ENCODE measurements at places on chromosomes 6 and 20. TPM values are rescaled to one million over a fixed set of nuclear protein-coding genes. Genes with fewer than 3 reads are reported as not detected.

OR2H1 gene
- total RNA-seq = not detected

PI16 gene
- total RNA-seq = not detected

TINAG gene
- total RNA-seq = not detected

DSP gene
- 0.07 TPM for total RNA-seq

Data from activated CD8-positive, alpha-beta T cell treated with anti-CD3 and anti-CD28 coated beads for 36 hours (primary cell).